ENCODE measurements at places on chromosomes 5 and 9. TPM values are rescaled to one million over a fixed set of nuclear protein-coding genes. Genes with fewer than 3 reads are reported as not detected.

SEMA5A gene
- total RNA-seq: 11.9 TPM

SCGB3A2 gene
- not detected for total RNA-seq

GPR21 gene
- total RNA-seq: 0.59 TPM

IL11RA gene
- 11.4 TPM for total RNA-seq

THOC3 gene
- total RNA-seq: 148 TPM

ZNF483 gene
- 30.7 TPM for total RNA-seq

LCN9 gene
- total RNA-seq: 2.4 TPM

FIBCD1 gene
- total RNA-seq: 1.8 TPM

THBS4 gene
- total RNA-seq: 40.5 TPM

CHSY3 gene
- total RNA-seq: 0.30 TPM

STXBP1 gene
- 12.0 TPM for total RNA-seq

CLIC3 gene
- not detected for total RNA-seq

GRCh38 chr9:88653911-88654310, 118.9 kb downstream of the NXNL2 start:
- no peak for DNase-seq

- DNase-seq: no peak
Observed at GRCh38 chr9:91077624-91078368, 276.2 kb downstream of the SYK start.

GRCh38 chr5:158847772-158848171, 251.9 kb downstream of the EBF1 start:
- DNase-seq: no peak

GRCh38 chr9:121750715-121751623, 99.5 kb downstream of the DAB2IP start:
- peak; percentile 57 for DNase-seq

- no peak for DNase-seq
Observed at GRCh38 chr5:158317507-158317906, 458.6 kb upstream of the CLINT1 start.

GRCh38 chr5:58816181-58816731, 233.4 kb downstream of the RAB3C start:
- no peak for DNase-seq

- no peak for DNase-seq
Observed at GRCh38 chr9:98913705-98914104, 30.0 kb upstream of the COL15A1 start.

- DNase-seq: no peak
Observed at GRCh38 chr5:118228489-118228888, 759.9 kb downstream of the DTWD2 start.

DNA sequence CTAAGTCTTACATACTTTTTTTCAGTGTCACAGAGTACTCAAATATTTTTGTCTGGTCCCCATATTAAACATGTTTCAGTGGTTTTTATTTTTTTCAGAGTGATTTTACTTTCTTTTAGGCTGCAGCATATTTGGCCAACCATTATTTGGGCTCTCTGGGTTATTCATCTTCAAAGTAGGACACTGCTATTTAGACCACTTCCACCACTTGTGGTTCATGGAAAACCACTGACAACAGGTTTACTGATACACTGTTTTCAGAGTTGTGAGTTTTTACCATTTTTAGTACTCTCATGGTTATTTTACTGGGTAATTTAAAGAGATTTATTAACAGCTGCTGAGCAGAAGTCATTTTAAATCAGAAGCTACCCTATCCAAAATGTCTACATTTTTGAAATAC, 437.6 kb downstream of the KIAA0825 start:
- DNase-seq: no peak

DNA sequence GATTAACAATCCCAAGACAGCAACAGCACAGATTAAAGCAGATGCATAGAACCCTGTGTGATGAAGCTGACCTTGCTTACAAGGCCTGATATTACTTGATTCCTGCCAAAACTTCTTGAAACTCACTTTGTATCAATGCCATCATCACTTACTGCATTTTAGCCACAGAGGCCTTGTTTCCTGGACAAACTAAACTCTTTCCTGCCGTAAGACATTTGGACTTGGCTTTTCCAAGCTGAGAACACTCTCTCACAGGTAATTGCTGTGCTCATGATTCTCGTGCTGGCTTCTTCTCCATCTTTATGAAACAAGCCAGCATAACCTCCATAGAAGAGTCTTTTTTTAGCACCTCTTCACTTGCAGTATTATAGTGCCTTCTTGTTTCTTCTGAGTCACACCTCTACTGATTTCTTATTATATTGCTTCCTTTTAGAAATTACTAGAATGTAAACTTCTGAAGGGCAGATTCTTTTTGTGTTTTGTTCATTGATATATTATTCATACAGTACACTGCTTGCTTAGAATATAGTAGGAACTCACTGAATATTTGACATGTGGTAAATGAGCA, 456.5 kb upstream of the ZNF608 start:
- no peak for DNase-seq

GRCh38 chr5:135539430-135540005, 3.8 kb upstream of the NEUROG1 start:
- no peak for DNase-seq

GRCh38 chr9:2624051-2624682, 2.6 kb downstream of the VLDLR start:
- no peak for DNase-seq

DNA sequence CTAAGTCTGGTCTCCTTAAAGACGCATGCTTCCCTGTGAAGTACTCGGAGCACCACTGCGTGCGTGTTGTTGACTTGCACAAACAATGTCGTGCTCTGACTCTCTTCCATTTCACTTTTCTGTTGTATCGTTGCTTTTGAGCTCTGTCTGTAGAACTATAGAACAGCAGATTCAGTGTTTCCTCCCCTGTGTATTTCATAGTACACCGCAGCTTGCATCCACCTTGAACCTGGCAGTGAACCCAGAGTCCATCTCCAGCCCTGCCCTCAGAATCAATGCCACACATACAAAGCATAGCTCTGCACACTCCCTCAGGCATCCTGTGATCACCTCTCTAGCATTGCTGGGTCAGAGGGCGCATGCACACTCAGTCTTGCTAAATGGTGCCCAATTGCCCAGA, 37.2 kb upstream of the ADAMTS2 start:
- DNase-seq: no peak

- peak; percentile 81 for DNase-seq
Observed at GRCh38 chr5:5141625-5142525, 1.7 kb downstream of the ADAMTS16 start.

GRCh38 chr5:145237843-145238242, 597.3 kb downstream of the PRELID2 start:
- DNase-seq: peak; percentile 93

GRCh38 chr5:151126199-151126645, 31.4 kb downstream of the ANXA6 start:
- DNase-seq: peak; percentile 91

DNA sequence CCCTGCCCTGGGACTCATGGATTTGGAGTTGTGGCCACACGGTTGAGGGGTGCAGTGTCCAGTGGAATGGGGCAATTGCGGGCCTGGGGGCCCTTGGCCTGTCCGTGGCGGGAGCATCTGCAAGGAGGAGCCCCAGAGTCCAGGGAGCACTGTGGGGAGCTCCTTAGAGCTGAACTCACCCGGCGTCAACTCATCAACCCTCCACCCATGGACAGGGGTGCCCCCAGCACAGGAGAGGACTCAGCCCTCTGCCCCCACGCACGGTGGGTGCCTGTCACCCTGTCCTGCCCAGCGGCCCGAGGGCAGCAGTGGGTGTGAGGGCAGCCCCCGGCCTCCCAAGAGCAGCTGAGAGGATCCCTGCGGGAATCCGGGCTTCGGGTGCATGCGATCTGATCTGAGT, 550 bp upstream of the SLC6A18 start:
- no peak for DNase-seq

DNA sequence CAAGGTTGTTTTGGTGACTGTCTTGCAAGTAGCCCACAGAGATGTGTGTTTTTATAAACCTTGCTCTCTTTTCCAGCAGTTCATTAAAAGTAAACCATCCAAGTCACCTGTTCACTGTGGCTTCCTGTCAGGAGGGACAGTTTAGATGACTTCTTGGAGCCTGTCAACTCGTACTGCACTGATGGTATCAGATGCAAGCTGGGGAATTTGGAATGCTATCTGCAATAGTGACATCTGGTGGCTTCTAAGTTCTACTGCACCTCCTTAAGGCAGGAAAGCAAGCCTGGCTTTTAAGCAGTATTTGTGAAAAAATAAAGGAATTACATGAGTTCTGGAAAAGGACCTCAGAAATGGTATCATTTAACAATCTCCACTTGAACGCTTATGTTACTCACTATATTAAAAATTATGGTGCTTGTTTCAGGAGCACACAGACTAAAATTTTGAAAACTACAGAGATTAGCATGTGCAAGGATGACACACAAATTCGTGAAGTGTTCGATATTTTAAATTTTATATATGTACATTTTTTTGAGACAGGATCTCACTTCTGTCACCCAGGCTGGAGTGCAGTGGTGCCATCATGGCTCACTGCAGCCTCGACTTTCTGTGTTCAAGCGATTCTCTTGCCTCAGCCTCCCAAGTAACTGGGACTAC, 164.0 kb downstream of the TTC39B start:
- DNase-seq: peak; percentile 69

DNA sequence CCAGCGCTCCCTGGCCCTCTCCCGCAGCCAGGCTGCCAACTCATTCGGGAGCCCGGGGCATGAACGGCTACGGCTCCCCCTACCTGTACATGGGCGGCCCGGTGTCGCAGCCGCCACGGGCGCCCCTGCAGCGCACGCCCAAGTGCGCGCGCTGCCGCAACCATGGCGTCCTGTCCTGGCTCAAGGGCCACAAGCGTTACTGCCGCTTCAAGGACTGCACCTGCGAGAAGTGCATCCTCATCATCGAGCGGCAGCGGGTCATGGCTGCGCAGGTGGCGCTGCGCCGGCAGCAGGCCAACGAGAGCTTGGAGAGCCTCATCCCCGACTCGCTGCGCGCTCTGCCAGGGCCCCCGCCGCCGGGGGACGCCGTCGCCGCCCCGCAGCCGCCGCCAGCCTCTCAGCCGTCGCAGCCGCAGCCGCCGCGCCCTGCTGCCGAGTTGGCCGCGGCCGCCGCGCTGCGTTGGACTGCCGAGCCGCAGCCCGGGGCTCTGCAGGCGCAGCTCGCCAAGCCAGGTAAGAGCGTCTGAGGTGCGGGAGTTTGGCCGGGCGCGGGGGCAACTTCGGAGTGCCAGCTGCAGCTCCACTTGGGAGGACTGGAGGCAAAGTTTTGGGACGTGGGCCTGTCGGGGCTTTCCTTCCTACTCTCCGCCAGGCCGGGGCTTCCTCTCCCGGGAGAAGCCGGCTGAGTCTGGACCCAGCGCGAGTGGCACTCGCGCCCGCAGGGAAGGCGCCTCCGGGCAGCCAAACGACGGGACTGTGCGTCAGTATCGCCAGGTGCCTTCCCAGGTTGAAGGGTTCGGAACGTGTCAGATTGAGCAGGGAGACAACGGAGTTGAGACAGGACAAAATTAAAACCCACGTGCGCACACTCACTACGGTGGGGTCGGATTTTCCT, 735 bp downstream of the DMRT3 start:
- peak; percentile 78 for DNase-seq

DNA sequence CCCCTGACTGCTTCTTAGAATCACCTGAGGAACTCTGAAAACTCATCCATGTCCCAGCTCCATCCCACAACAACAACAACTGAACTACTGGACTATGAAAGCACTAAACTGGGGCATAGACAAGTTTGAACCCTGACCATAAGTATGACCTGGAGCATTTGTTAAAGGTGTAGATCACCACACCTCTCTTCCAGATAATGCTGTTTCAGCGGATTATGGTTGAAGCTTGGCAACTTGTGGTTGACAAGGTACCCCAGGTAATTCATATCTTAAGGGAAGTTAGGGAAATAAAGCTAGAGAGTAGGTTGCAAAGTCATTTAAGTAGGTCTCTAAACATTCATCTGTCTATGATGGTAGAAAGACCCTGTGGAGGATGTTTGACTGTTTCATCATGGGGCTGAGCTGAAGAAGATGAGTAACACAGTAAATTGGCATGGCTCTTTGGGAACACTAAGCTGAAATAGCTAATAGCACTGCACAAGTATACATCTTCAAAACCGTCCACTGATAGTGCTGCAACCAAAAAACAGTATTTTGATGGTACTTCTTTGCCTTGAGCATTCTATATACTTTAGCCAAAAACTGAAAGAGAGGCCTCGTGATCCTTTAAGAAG, 80.2 kb downstream of the TMEM174 start:
- no peak for DNase-seq

DNA sequence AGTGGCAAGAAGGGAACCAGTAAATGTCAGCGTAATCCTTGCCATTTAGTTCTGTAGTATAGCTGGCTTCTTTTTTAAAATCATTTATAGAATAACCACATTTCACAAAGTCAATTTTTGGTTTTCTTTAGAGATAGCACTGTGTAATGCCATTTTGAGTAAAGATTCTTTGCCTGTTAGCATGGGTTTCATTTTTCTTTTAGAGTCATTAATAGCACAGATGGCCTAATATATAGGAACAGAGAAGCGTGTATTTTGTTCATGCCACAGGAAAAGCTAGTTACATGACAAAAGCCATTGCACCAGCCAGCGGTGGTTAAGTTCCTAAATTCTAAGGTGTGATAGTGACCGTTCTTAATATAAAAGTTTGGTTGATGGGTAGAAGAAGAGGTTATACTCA, 1363.9 kb downstream of the MAT2B start:
- DNase-seq: no peak

GRCh38 chr5:25095261-25095660, 450.5 kb upstream of the CDH10 start:
- DNase-seq: no peak

DNA sequence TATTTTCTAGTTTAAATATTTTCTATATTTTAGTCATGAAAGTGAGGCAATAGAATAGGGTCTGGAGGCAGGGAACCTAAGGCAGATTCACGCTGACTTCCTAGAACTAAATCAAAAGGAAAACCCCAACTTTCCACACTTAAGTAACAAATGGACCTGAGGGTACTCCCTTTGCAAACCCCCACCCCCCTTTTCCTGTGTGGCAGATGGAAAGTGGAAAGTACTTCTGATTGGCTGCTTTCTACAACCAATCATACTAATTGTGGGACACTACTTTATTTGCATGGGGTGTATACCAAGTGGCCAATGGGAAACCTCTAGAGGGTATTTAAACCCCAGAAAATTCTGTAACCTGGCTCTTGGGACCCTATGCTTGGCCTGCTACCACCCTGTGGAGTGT, 4.8 kb upstream of the CENPH start:
- DNase-seq: no peak

GRCh38 chr5:80453366-80453765, 34.5 kb upstream of the FAM151B start:
- DNase-seq: no peak

GRCh38 chr5:97888439-97888838, 705.4 kb upstream of the RIOK2 start:
- no peak for DNase-seq

GRCh38 chr5:139393497-139394122, 1.3 kb downstream of the PROB1 start:
- DNase-seq: peak; percentile 22

GRCh38 chr5:88238732-88239131, 29.9 kb downstream of the TMEM161B start:
- no peak for DNase-seq

All from neural progenitor cell (in vitro differentiated cells).